ENCODE measurements at places on chromosomes 12 and 14.
A peak's percentile ranks its signal among the peaks of the same experiment; 100 is the strongest.

DNA sequence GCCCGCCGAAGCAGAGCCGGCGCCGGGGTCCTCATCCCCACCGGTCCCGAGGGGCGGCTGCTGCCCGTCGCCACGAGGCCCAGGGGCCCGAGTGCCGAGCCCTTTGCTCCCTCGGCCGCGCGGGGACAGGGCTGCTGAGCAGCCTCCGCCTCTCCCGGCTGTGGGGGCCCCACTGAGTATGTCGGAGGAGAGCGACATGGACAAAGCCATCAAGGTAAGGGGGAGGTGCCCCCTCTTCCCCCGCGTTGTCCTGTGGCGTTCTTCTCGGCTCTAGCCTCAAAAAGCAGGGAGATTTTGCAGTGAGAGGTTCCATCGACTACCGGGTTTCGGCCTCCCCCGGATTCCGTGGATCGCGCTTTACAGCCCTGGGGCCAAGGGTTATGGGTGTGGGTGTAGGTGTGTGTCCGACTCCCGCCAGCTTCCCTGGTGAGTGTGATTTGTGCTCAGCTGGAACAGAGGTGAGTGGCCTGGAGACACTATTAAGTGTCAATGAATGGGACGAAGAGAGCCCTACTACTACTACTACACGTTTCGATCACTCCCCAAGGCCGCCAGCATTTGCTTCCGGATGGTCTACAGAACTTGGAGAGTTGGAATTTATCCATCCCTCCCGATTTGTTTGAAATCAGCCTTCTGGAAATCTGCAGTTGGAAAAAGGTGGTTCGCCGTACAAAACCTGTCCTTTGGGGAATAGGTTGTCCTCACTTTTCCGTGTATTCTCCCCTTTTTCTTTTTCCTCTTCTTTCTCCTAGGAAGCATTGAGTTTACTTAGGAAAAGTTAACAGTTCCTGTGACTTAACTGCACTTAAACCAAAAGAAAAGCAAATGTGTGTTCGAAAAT is 748 bp downstream of the MAPKAPK5 start:
- DNase-seq: peak; percentile 20

DNA sequence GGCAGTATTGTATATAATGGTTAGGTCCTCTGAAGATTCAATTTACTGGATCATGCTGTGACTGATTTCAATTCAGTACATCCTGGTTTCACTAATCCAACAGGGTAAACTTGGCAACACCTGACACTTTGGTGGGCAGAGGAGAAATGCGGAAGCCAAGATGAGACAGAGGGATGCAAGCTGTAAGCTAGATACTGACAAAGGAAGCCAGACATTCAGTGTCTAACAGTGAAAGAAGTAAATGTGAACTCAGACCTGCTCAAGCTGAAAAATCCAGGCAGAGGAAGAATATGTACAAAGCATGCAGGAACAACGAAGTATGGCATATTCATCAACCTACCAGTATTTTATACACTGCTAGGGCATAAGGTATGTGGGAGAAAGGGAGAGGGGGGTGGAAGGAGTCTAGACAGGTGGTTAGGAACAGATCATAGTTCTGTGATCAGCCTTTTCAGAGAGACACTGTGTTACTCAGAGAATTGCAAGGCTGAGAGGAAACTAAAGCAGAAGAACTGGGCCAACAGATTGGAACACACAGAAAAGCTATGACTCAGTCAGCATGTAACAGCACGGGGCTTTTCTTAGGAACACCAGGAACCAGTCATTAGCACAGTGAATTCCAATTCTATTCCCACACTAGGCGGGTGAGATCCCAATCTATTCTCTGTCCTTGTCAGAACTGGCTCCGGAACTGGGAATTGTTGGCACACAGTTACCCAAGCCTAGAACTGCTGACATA is 40.3 kb downstream of the NELL2 start:
- no peak for DNase-seq

GRCh38 chr14:79825046-79825521 is 386.2 kb downstream of the DIO2 start:
- no peak for DNase-seq

GRCh38 chr14:37037636-37038387 is 134.6 kb downstream of the SLC25A21 start:
- no peak for DNase-seq

DNA sequence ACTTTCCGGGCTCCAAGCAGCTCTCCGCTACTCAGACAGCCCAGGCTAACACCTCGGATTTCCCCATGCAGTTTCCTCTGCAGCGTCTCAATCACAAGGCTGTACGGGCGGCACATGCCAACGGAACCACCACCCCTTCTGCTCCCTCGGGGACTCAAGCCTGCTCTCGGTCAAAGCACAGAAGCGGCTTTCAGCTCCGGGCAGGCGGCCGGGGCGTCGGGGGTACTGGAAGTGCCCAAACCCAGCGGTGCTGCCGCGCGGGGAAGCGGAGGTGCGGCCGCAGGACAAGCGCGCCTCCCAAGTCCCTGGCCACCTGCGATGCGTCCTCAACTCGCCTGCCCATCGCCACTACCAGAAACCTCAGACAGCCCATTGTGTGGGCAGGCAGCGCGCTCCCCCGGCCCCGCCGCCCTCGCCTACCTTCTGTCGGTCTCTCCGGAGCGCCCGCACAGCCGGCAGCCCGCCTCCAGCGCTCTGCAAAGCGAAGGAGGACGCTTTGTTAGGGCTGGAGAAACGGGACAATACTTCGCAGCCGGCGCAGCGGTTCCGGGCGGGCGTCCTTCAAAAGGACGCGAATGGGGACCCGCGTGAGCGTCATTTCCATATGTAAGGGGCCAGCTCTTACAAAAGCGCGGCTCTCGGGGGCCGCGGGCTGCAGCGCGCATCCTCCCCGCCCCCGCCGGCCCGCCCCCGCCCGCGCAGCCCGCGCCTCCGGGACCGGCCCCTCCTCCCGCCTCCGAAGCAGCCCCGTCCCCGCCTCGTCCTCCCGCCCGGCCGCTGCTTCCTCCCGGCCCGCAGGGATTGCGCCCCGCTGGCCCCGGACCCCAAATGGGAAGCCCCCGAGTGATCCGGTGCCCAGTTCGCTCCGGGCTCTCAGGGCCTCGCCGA is 674 bp downstream of the NIN start:
- DNase-seq: peak; percentile 48

GRCh38 chr12:75439048-75439447 is 41.5 kb upstream of the GLIPR1 start:
- no peak for DNase-seq

- no peak for DNase-seq
Observed at GRCh38 chr12:119949145-119949544, 39.9 kb upstream of the BICDL1 start.

DNA sequence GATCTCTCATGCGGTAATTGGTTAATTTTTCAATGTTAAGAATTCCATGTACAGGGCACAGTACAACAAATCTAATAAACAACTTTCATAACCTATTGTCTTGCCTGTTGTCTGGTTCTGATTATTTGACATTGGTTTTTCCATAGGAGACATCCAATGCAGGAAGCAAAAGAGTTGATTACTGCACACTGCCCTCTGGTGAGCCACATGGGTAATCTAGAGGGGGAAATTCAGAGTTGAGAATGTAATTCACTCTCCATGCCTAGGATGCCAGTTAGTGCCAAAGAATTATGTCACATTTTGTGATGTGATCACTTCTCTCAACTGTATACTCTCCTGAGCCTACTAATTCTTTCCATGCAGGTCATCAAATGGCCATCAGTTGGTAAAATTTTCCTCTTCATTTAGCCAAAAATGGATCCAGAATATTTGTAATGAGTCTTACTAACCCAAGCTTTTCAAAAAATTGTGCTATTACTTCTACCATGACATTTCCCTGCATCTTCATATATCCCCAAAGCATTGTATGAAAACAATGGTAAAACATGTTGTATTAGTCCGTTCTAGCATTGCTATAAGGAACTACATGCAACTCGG is 17.7 kb upstream of the CCDC91 start:
- DNase-seq: no peak

DNA sequence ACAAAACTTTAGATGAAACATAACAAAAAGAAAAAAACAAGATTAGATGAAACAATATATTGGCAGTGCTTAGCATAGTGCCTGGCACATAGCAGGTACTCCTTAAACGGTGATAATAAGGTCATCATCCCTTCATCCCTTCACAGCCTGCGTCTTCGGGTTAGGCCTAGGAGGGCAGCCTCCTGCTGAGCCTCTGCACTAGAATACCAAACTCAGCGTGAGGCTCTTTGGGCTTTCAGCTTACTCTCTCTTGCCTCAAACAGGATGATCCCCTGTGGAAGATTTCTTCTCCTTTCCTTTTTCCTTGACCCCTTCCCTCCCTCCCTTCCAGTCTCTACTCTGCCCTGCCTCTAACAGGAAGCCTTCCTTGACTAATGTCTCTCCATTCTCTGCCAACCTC is 14.4 kb upstream of the FIGNL2 start:
- no peak for DNase-seq

- DNase-seq: no peak
Observed at GRCh38 chr14:102517392-102518062, 8.0 kb upstream of the ANKRD9 start.

GRCh38 chr14:105068818-105069217 is 3.6 kb upstream of the GPR132 start:
- DNase-seq: no peak

GRCh38 chr12:109192358-109192757 is 76.0 kb downstream of the ACACB start:
- no peak for DNase-seq

- no peak for DNase-seq
Observed at GRCh38 chr12:40216516-40217288, 8.1 kb upstream of the LRRK2 start.

DNA sequence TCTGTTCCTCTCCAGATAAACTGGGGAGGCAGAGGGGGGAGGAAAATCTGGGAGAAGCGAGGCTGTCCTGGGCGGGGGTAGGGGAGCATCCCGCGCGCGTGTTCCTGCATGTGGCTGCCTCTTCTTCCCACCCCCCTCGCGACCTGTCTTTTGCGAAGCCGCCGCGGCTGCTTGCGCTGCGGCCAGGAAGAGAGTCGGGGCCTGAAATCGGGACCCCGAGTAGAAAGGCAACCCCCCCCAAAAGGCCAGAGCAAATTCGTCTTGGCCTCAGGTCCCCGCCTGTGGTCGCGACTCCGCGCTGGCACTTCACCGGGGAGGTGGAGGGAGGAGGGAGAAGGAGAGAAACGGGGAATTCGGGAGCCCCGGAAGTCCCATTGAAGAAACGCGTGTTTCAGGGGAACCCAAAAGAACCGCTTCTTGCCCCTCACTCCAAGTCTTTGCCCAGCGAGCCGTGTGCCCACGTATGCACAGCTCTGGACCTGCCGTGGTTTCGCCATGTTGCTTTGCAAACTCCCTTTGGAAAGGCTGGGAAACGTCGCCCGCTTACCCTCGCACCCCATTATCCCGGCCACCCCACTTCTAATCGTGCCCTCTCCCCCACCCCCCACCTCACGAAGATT is 944 bp downstream of the CCND2 start:
- DNase-seq: no peak

DNA sequence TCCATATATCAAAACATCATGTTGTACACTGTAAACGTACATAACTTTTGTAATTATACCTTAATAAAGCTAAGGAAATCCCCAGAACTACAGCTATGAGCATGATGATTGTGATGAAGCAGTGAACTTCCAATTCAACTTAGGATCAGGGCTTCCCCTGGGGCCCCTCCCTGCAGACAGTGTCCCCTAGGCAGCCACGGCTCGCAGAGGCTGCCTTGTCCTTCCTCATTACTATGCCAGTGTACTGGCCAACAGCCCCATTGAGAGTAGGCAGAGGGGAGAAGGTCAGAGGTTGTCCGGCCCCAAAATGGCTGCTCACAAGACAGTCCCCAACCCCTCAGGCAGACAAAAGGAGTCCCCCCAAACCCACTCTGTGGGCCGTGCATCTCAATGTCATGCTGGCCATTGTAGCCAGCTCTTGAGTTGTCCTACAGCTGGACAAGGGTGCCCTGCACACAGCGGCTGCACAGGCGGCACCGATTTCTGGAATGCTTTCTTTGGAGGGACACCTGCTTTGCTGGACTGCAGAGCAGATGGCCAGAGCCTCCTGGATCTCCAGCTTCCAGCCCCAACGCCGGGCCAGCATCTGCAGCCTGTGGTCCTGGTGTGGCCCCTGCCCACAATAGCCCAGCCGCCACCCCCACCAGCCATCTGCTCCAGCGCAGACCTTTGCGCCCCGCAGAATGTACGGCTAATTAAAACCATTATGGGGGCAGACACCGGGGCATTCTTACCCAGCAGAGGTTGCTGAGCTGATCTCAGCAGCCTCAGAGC is 46.1 kb downstream of the NIN start:
- DNase-seq: no peak

DNA sequence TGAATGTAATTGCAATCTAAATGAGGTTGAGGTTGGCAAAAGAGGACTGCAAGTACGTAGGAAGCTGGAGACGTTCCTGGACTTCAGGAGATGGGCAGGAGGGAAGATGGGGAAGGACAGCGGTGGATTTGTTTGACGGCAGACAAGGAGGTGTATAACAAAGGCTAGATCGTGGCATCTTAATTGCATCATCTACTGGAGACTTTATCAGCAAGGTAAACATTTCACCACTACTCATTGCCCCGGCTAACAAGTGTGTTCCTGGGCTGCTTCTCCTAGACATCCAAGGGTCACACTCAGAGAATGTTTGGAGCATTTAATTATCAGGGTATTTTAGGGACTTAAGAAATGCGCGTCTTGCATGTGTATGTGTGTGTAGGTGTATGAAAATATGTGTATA is 128.5 kb downstream of the KCNK10 start:
- DNase-seq: no peak

- no peak for DNase-seq
Observed at GRCh38 chr12:101942250-101942605, 64.8 kb downstream of the DRAM1 start.

GRCh38 chr14:30005114-30005808 is 77.6 kb upstream of the PRKD1 start:
- DNase-seq: no peak

DNA sequence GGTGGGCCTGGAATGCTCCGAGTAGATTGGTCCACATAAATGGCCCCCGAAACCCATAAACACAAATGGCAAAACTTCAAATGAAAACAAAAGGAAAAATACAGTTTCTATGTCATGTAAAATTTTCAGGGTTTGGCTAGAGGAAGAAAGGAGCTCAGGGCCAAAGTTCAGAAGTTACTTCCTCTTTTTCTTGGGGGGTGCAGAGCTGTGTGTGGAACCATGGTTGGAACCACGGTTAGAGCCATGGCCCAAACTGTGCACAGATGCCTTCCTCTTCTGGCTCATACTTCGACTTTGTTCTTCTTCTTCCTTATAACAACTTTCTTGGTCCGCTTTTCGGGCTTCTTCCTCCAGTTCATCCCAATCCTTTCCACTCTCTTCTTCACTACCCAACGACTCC is 51.7 kb downstream of the MGST1 start:
- no peak for DNase-seq

DNA sequence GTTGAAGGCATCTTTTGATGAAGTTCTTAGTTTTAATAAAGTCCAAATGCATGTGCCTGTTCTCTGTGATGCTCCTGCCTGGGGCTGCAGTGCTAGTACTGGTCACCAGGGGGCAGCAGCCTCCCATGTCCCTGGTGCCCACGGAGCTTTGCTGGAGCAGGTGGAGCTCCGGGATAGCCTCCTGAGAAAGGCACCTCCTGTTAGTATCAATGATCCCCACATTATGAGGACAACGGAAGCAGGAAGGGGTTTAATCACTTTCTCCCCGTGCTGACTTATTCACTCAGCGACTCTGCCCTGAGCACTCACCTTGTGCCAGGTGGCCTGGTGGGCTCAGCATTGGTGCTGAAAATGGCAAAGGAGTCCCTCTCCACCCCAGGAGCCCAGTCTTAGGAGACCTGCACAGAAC is 123.0 kb upstream of the PZP start:
- DNase-seq: peak; percentile 77

Data from stimulated activated CD4-positive, alpha-beta T cell treated with anti-CD3 and anti-CD28 coated beads, Interleukin-2, amount 100 ng/mL, for 48 hours (primary cell).